Gastrocnemius medialis (tissue), 4 donors: ENCODE measurements at places on chromosomes 1 and 21.

- DNase-seq = peak; percentile 26
Measured at GRCh38 chr1:221565711-221566110, 176.2 kb downstream of the DUSP10 start.

- DNase-seq = no peak
Measured at GRCh38 chr1:197781968-197782721, 6.9 kb upstream of the DENND1B start.

GRCh38 chr1:178659789-178660208 is 65.2 kb upstream of the RALGPS2 start:
- no peak for DNase-seq

DNA sequence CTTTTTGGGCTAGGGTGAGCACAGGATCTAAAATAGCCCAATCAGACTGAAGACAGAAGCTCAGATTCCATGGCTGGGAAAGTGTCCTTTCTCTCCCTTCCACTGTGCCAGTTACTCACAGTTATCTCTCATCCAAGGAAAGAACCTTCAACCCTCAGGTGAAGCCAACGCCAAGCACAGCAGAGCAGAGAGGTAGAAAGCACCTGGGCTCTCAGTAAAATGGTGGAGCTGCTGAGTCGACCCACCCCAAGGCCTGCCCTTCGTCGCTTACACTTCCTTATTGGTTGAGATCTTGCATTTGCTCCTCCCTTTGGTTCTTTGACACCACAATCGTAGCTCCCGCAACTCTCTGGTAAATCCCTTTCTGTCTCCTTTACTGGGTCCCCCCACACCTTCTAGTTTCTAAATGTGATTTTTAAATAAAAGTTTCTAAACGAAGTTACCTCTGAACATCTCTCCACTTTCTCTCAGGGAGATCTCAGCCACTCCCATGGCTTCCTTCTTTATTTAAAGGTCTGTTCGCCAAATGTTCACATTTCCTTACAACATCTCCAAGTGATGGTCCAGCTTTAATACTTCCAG is 27.5 kb upstream of the SLC30A1 start:
- DNase-seq = no peak

GRCh38 chr1:6948861-6949260 is 163.6 kb downstream of the CAMTA1 start:
- no peak for DNase-seq

GRCh38 chr1:235558621-235559169 is 54.4 kb upstream of the B3GALNT2 start:
- DNase-seq = no peak

DNA sequence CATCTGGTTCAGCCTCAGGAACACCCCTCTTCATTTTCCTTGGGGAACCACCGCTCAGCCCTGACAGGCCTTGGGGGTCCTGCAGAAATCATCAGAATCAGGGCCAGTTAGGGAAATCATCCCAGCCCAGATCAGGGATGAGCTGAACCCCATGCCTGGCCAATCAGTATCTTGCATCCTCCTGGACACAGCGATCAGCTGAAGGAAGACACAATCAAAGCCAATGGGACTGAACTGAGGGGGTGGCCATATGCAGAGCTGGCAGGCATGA is 395.4 kb downstream of the MATN1 start:
- no peak for DNase-seq
